ENCODE measurements at places on chromosomes 1 and 21.

DNA sequence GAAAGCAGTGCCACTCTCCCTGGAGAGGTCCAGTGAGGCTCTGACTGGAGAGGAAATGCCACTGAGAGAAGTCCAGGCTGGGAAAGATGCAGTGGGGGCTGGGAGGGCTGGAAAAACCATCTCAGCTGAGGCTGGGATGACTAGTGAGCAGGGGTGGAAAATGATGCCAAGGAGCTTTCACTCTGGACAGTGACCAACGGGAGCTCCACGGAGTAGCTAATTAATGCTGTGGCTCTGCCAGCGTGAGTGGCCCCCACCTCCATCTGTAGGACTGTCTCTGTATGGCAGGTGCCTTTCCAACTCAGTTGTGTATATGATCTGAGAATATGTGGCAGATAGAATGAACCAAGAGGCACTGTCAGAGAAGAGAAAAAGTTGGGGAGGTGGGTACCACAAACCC lies 86.7 kb downstream of the DDX20 start:
- DNase-seq: no peak

DNA sequence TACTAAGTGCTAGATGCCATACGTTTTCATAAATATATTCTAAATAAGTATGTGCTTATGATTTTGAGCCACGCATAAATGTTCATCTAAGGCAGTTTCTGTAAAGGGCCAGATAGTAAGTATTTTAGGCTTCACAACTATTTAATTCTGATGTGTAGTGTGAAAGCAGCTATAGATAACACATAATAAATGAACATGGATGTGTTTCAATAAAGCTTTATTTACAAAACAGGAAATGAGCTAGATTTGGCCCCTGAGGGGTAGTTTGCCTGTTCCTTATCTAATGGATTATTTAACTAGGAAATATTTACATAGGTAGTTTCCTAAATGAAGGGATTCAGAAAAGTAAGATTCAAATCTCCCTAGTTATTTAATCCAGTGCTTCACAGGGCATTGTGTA lies 557.6 kb upstream of the PKN2 start:
- DNase-seq: no peak

DNA sequence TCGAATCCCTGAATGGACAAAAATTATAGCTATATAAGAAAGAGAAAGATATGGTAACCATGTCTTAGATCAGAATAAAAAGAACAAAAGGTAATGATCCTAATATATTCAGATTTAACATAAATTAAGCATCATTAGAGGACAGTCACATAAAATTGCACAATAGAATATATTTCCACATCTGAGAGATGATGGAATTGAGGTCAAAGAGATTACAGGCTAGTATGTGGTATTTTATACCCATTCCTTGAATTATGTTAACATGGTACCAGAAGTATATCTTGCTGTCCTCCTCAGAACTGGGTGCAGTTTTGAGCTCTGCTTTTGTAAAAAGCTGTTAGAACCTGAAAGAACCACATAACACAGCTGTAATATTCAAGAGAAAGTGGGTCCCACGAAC lies 245.6 kb upstream of the HOOK1 start:
- DNase-seq: no peak

GRCh38 chr1:24341260-24341659 lies 22.1 kb downstream of the GRHL3 start:
- no peak for DNase-seq

DNA sequence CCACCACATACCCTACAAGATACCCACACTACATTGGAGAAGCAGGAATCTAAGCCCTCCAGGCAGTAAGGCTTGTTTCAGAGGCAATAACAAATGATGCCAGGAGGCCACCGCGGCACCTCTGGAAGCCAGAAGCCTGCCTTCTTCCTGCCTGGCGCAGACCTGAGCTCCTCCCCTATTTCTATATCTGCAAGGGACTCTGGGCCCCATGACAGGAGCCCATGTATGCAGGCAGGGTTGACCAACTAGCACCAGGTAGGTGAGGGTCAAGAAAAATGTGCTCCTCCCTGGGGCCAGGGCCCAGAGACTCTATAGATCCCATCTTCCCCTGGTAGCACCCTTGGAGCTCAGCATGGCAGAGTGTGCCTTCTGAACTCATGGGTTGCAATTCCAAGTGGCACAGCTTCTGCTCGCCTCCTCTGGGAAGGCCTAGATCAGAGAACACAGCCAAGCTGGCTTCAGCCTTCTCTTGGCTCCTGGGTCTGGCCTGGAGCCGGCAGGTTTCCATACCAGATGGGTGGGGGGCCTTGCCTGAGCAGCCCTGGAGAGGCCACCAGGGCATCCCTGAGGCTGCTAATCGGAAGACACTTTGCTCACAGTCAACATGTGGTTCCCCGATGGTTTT lies 85.1 kb downstream of the STUM start:
- DNase-seq: no peak

GRCh38 chr1:203453016-203453415 lies 22.6 kb upstream of the PRELP start:
- DNase-seq: no peak

- DNase-seq: no peak
These were observed 207.5 kb upstream of the JUN start for GRCh38 chr1:58991305-58991704.

DNA sequence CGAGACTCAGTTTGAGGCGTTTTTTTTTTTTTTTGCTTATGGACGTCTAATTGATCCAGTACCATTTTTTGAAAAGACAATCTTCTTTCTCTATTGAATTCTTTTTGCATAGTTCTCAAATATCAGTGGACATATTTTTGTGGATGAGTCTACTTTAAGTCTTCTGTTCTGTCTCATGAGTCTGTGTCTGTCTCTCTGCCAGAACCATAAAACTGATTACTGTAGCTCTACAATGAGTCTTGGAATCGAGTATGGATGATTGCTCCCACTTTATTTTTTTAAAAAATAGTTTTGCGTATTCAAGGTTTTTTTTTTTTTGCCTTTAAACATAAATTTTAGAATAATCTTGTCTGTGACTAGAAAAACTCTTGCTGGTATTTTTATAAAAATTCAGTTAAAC lies 323.5 kb downstream of the ZNF326 start:
- no peak for DNase-seq

DNA sequence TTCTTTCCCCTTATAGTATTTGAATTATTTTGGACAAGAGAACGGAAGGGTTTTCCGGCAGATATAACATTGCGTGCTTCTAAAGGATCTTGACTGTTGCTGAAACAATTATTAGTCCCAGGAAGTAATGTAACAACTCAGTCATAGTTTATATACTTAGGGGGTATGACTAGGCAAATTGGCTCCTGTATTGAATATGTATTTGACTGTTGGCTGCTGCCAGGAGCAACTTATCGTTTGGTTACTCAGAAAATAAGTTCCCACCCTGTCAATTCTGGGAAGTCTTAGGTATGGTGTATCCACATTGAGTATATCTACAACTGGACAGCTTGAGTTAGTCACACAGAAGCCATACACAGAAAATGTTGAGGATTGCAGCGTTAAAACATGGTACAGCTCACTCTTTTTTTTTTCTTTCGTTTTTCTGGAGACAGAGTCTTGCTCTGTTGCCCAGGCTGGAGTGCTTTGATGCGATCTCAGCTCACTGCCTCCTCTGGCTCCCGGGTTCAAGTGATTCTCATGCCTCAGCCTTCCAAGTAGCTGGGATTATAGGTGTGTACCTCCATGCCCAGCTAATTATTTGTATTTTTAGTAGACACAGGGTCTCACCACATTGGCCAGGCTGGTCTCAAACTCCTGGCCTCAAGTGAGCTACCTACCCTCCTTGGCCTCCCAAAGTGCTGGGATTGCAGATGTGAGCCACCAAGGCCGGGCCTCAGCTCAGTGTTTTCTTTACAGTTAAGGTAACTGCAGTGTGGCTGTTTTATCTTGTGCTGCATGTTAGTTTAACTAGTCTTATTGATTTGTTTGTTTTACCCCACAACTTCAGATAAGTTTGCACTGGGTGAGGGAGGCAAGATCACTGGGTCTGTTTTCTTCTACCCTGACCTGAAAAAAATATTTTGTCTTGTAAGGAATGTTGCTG lies 10.2 kb downstream of the SMAP2 start:
- no peak for DNase-seq

DNA sequence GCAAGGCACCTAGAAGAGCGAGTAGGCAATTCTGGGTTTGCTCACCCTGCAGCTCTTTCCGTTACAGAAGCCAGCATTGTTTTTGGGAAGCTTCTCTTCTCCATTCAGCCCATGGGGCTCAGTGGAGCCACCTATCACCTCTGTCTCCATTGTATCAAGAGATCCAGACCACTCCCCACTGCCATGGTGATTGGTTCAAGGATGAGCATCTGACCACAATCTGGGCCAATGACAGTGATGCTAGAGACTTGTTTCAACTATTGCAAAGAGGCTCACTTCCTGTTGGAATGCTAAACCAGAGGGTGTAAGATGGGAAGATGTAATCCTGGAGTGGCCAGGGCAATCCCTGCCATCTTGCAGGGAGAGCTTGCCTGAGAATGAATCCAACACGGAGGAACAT lies 6.6 kb downstream of the SPATA21 start:
- DNase-seq: no peak

GRCh38 chr21:17903029-17903806 lies 84.1 kb upstream of the C21orf91 start:
- peak; percentile 54 for DNase-seq

DNA sequence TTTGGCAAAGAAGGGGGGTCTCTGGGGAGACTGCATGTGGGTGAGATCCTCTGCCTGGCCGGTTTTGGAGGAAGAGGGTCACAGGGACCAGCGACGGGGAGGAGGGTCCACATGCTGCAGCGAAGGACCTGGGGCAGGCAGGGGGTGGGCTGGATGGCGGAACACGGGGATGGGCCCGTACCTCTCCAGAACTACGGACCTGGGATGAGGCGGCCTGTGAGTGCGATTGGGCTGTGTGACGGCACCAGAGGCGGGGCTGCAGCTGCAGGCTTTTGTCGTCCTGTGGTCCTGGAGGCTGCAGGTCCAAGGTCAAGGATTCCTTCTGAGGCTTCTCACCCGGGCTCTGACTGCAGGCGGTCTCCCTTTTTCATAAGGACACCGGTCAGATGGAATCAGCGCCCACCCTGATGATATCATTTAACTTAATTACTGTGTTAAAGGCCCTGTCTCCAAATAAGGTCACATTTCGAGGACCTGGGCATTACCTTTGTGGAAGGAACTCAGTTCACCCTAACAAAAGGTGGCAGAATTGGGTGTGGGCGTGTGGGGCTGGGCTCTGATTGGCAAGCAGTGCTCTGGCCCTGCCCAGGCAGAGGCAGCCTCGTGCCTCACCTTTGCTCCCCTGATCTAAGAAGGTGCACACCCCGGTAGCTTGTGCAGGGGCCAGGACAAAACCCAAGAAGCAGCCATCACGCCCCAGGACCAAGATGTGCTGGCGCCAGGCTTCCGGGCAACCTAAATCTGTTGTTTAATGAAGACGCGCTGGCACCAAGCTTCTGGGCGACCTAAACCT lies 60.0 kb upstream of the TRAPPC10 start:
- no peak for DNase-seq

GRCh38 chr1:19483261-19483660 lies 2.1 kb downstream of the CAPZB start:
- no peak for DNase-seq

DNA sequence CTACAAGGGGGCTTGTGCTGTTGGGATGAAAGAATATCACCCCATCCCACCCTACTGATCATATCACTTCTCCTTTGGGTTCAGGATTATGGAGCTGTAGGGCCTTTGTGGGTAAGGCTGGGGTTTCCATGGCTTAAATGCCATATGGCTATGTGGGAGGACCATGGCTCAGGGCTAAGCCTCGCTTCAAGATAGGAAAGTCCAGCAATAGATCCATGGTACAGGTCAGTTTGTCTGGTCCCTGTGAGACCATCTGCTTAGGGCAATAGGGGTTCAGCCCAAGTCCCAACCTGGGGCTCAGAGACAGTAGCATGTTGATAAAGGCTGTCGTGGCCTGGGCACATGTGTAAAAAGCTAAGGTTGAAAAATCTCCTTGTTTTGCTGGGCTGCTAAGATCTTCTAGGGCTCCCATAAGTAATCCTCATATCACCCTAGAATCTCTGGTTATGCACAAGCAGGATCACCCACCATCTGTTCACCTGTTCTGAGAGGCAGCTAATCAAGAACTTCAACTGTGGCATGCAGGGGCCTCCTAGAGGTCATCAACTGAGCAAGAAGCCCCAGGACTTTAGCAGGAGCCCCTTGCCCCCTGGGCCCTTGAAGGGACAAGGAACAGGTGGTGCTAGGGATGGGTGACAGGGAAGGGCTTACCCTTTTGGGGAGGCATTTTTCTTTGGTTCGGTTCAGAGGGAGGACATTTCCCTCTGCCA lies 66.5 kb downstream of the UBE2T start:
- DNase-seq: no peak

- DNase-seq: peak; percentile 34
These were observed 933 bp downstream of the ANKRD34A start for GRCh38 chr1:145963265-145964019.

DNA sequence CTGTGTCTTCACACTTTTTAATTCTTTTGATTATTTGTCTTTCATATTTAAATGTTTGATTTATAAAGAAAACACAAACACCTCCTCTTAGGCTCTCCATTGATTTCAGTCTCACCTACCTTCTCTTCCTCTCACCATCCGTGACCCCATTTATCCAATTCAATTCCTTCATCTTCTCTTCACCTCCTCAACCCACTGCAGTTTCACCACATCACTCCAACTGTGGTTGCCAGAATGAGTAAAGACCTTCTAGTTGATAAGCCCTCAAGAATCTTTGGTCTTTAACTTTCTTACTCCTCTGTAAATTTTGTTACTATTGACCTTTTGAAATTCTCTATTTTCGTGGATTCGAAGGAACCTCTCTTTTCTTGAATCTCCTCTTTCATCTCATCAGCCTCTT lies 260.7 kb downstream of the CHRM3 start:
- no peak for DNase-seq

- DNase-seq: no peak
These were observed 26.5 kb downstream of the CD34 start for GRCh38 chr1:207884266-207885029.

- DNase-seq: peak; percentile 60
These were observed 15.5 kb upstream of the CITED4 start for GRCh38 chr1:40877698-40878097.

DNA sequence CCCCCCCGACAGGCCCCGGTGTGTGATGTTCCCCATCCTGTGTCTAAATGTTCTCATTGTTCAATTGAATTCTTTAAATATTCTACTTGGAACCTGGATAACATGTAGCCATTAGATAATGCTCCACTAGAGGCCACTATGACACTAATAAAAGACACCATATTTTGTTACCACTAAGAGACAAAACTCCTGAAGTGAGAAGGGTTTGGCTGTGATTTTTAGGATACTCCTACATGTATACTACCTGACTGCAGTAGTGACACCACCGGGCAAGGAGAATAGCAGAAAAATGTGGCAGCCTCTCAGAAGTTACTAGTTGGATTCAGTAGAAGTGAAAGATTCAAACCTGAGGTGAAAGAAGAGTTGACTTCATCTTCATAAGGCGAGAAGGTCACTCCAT lies 36.0 kb downstream of the F5 start:
- DNase-seq: no peak
